OCI-LY7 (cell line): ENCODE measurements at places on chromosomes 6 and 20.

- DNase-seq, result no peak
These were observed 36.8 kb upstream of the FOXC1 start for GRCh38 chr6:1572892-1573291.

DNA sequence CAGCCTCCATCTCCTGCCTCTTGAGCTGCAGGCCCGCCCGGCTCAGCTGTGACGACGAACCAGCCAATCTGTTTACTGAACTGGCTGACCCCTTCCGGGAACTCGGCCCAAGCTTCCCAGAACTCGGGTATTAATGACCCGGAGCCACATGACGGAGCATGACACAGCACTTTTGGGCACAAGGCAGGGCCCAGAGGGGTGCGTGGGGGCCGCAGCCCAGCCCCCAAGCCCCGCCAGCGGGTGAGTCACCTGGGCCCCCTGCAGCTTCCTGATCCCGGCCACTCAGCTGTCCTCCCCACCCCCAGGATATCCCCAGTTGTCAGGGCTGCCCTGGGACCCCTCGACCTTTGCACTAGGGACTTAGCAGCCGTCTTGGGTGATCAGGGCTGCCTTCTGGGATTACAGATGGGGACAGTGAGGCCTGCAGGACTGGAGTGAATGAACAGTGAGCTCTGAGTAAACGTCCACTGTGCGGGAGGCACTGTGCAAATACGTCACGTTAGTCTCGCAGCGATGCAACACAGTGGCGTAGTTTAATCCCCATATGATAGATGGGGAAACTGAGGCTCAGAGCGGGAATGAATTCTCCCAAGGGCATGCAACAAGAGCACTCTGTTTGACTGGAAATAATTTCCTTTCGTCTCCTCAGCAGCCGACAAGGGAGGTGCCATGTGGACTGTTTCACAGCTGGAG lies 102.1 kb downstream of the CEBPB start:
- no peak for DNase-seq

GRCh38 chr6:169786349-169786748 lies 34.9 kb downstream of the ERMARD start:
- no peak for DNase-seq

- no peak for DNase-seq
These were observed 19.2 kb downstream of the FKBP1A start for GRCh38 chr20:1373614-1374013.

DNA sequence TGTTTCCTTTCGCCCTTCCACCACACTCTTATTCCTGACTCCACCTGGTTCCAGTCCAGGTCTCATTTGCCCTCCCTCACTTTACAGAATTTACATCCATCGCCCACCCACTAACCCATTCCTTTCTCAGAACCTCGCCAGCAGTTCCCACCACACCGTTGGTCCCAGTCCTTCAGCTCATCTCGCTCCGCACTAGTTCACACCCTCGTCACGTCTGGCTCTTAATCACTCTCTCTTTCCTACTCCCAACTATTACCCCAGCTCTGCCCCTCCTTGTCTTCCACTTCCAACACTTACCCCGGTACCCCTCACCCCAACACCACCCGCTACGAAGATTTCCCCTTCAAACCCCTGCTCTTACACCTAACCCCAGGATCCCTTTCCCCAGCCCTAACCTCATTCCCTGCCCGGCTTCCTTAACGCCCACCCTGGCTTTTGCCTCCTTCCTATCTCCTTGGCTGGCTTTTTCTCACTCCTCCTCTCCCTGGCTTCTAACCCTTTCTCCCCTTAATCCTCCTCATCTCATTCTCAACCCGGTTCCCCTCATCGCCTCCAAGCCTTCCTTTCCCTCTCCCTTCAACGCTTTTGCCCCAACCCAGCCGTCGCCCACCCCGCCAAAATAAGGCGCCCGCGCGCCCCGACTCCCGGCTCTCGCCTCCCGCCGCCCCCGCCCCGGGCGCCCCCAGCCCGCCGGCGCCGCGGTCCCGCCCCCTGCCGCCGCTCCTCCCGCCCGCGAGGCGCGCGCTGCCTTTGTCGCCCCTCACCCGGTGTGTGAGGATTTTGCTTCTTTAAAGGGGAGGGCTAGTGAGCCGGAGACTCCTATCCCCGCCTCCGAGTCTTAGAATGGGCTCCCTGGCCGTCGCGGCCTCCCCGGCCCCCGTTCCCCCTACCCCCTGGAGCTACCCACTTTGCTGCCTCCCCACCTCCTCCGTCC lies 542 bp downstream of the USP49 start:
- DNase-seq, result no peak

DNA sequence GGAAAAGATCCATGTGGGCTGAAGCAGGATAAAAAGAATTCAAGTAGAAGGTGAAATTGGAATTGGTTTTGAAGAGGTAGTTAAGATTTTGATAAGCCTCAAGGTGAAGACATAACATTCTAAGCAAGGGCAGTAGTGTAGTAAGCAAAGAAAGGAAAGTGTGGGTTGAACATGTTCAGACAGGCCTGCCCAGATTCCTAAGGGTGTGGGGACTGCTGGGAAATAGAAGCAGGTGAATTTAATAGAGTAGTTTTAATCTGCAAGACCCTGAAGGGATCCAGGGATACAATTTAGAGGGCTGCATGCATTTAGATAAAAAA lies 19.1 kb downstream of the TAB2 start:
- DNase-seq, result no peak

GRCh38 chr6:143536461-143536865 lies 24.9 kb upstream of the FUCA2 start:
- peak; percentile 13 for DNase-seq

- no peak for DNase-seq
These were observed 113.0 kb downstream of the DST start for GRCh38 chr6:56529594-56530191.

DNA sequence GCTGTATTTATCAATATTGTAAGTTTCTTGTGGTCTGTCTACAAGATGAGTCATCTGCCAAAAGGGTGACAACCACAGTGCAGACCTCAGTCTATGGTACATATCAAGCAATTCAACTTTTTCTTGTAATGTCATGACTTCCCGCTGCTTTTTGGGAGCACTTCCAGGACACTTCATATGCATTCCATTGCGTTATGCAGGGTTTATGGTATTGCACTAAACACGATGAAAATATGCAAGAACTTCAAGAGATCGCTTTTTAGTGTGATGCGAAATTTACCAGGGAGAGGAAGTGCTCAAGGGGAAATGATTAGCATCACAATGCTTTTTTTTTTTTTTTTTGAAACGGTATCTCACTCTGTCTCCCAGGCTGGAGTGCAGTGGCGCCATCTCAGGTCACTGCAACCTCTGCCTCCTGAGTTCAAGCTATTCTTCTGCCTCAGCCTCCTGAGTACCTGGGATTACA lies 166.5 kb downstream of the TFAP2A start:
- DNase-seq, result no peak

DNA sequence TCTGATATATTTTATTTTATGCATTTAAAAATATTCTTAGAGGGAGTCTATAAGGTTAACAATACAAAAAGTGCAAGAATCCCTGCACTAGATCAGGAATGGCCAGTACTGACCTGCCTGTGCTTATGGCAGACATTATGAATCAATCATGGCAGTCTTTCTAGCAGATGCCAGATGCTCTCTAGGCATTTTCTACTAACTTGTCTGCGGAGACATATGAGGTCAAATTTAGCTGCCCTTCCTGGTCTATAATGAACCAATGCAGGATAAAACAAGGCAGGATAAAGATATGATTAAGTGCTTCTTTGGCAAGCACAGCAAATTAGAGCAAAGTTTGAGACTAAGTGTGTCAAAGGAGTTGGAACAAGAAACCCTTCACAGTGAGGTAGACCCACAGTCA lies 46.6 kb upstream of the RNF24 start:
- DNase-seq, result no peak

DNA sequence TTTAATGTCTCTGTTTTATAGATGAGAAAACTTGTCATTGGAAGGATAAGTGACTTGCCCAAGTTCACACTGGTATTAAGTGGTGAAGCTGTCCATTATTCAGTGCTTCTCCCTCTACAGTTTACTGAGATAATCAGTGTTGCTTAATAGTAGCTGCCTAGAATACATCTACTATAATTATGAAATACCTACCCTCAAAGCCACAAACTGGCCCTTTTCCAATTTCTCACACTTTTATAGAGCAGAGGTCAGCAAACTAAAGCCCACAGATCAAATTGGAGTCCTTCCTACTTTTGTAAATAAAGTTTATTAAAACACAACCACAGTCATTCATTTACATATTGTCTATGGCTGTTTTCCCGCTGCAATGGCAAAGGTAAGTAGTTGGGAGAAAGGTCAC lies 73.5 kb downstream of the EYS start:
- no peak for DNase-seq

- peak; percentile 49 for DNase-seq
These were observed 29.4 kb upstream of the TAGAP start for GRCh38 chr6:159074120-159074684.

- no peak for DNase-seq
These were observed 95.5 kb upstream of the VGLL2 start for GRCh38 chr6:117169781-117170281.

DNA sequence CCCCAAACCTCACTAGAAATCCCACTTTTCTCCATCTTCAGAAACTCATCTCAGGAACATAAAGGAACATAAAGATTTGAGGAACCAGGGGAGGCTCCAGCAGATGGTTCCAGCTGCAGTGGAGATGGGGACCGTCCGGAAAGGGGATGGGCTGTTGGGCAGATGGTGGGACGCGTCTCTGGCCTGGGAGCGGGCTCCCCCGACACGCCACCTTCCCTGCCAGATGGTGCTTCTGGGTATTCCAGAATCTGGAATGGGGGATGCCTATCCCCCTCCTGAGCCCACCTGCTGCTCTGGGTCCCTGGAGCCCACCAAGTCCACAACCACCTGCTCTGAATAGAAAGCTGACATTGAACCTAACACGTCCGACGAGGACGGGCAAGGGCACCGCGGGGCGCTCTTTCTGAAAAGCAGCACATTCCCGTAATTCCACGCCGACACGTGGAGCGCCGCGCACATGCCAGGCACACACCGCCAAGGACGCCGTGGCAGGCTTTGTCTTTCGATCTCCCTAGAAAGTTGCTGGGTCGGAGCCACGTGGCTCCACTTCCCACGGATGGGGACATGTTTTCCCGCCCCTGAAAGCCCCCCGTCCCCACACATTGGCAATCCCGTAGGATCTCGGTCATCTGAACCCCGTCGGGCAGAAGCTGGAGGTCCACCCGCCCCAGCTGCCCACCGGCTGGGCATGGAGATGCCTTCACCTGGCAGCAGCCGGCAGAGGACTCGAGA lies 27.3 kb downstream of the SLC2A4RG start:
- DNase-seq, result no peak

DNA sequence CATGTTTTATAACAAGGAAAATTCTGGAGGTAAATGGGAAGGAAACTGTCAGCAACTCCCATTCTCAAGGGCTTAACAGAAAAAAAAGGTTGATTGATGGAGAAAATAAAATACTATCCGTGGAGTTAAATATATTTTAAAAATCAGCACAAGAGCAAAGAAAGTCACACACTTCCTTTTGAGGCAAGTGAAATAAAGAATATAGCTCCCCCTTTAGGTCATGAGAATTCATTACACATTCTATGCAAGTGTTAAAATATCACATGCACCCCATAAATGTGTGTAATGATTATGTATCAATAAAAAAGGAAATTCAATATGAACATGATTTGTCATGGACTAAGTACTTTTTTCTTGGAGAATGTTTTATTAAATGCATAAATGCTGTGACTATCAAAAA lies 349.2 kb downstream of the TPBG start:
- DNase-seq, result peak; percentile 19

GRCh38 chr6:38570750-38571149 lies 69.0 kb downstream of the BTBD9 start:
- peak; percentile 22 for DNase-seq

DNA sequence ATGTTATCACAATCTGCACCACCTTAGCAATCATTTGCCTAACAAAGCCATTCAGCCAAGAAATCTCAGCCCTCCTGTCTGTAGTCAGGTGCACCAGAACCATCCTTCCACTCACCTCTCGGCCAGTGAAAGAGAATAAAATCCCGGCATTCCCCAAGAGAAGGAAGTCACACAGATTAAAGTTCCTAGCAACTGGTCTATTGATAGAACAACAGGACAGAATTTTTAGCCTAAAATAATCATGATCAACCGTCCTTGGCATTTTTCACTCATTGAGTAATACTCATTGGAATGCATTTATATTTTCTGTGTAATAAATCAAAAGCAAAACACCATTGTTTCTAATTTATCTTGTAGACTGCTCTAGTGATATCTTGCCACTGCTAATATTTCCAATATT lies 85.7 kb upstream of the CDH4 start:
- no peak for DNase-seq

GRCh38 chr20:51526754-51527153 lies 15.8 kb downstream of the NFATC2 start:
- DNase-seq, result no peak

DNA sequence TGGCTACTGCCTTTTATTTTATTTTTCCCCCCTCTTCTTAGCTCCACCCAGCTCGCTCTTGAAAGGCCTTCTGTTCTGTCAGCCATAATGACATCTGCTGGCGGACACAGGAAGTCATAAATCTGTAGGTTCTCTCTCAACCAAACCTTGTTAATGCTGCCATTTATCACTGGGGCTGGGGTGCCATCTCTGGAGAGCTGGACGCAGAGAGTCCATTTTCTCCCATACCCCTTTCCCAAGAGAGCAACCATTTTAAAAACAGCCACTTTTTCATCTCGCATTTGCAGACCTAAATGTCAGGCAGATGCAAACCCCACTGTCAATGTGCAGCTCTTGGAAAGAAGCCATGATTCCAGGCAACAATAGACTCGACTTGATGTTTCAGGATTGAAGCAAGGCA lies 13.0 kb upstream of the TSHZ2 start:
- DNase-seq, result peak; percentile 76

DNA sequence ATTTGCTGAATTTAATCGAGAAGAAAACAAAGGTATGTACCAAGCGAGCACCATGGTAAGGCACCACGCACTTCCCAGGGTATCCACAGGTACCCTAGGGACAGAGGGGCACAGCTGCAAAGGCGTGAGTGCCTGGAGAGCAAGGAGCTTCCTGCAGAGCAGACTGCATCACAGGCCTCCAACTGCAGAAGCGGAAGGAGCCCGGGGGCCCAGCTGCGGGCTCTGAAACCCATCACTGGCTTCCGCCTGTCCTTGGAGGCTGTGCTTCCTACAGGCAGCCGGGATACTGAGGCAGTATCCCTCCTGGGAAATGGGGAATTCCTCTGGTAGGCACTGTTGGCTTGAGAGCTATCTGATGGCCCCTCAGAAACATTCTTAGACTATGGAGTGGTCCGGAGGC lies 217.4 kb upstream of the GMDS start:
- DNase-seq, result no peak

GRCh38 chr20:54475334-54476168 lies at the start of gene DOK5:
Gene DOK5, plus strand, starts transcription at chr20:54475593. Its CDS starts 354 bp downstream, at chr20:54475947.
- no peak for DNase-seq
